ENCODE measurements at places on chromosomes 5 and 9.
A peak's percentile ranks its signal among the peaks of the same experiment; 100 is the strongest.

DNA sequence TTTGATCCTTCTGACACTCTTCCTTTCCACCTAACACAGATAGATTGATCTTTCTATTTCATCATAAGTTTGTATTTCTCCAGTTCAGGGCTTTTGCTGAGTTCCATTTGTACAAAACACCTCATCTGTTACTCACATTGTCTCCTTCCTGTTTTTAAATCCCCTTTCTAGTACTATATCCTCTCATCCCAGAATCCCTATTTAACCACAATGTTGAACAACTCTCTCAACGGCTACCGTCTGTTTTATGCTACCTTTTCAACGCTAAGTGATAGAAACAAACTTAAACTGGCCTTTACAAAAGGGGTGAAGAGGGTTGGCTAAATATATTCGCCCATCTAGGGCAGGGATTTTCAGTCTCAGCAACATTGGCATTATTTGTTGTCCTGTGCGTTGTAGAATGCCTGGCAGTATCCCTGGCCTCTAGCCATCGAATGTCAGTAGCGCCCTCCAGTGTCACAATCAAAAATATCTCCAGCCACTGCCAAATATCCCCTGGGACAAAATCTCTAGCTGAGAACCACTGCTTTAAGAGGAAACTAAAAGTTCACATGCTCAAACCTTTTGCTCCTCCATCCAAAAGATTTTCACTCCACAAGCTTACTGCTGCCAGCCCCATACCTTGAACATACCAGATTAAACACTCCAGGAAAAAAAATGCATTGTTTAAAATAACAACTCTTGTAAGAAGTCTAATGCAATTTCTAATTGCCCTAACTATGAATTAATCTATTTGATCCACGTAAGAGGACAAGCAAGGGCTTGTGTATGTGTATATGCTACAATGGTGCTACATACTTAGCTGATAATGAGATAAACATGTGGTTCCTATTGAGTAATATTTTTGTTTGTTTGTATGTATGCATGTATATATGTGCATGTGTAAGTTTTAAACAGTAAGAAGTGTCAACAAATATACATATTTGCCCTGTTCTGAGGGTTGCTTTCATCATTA is 344.0 kb downstream of the PTPRD start:
- no peaks in the 10 kb centered on the region for H3K27me3 ChIP-seq
- H3K27ac ChIP-seq: no peak overlapping the region
- H3K4me3 ChIP-seq: no peak overlapping the region
- DNase-seq: no peak
- H3K36me3 ChIP-seq: no peaks in the 10 kb centered on the region
- no peaks in the 10 kb centered on the region for H3K4me1 ChIP-seq

DNA sequence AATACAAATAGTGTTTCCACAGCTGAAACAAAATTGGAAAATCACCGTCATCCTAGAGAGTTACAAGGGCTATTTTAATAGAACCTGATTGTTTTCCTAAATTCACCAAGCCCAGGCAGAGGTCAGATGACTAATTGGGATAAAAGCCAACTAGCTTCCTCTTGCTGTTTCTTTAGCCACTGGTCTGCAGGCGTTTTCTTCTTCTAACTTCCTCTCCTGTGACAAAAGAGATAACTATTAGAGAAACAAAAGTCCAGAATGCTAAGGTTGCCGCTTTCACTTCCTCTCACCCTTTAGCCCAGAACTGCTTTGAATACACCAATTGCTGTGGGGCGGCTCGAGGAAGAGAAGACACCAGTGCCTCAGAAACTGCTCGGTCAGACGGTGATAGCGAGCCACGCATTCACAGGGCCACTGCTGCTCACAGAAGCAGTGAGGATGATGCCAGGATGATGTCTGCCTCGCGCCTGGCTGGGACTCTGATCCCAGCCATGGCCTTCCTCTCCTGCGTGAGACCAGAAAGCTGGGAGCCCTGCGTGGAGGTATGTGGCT is at the start of gene TLR4:
TLR4 (plus strand) TSS at position 380 of the 552 bp plus-strand sequence; CDS start at position 450, 70 bp downstream.
- H3K4me3 ChIP-seq: no peak within 1 kb of the TSS
- no peak for DNase-seq
- peaks cover 4% of the 10 kb centered on the region for H3K4me1 ChIP-seq
- H3K36me3 ChIP-seq: no peaks in the 10 kb centered on the region
- no peaks in the 10 kb centered on the region for H3K27me3 ChIP-seq
- no peak within 1 kb of the TSS for H3K27ac ChIP-seq

- H3K4me3 ChIP-seq: no peak overlapping the region
- peaks cover 2% of the 10 kb centered on the region for H3K27me3 ChIP-seq
- H3K27ac ChIP-seq: no peak overlapping the region
Observed at GRCh38 chr5:66888613-66889012, 292.4 kb downstream of the MAST4 start.

- no peaks in the 10 kb centered on the region for H3K27me3 ChIP-seq
- H3K36me3 ChIP-seq: peaks cover 36% of the 10 kb centered on the region
- H3K4me1 ChIP-seq: peaks cover 13% of the 10 kb centered on the region
- DNase-seq: no peak
- H3K4me3 ChIP-seq: no peak overlapping the region
Observed at GRCh38 chr5:95533761-95534160, 21.0 kb downstream of the SKIC3 start.

GRCh38 chr9:84899326-84899725 is 229.8 kb downstream of the NTRK2 start:
- no peaks in the 10 kb centered on the region for H3K4me1 ChIP-seq
- no peak for DNase-seq
- no peak overlapping the region for H3K4me3 ChIP-seq
- no peak overlapping the region for H3K27ac ChIP-seq
- H3K36me3 ChIP-seq: no peaks in the 10 kb centered on the region

- H3K36me3 ChIP-seq: no peaks in the 10 kb centered on the region
- H3K4me1 ChIP-seq: no peaks in the 10 kb centered on the region
- H3K4me3 ChIP-seq: no peak overlapping the region
- DNase-seq: no peak
- no peak overlapping the region for H3K27ac ChIP-seq
Observed at GRCh38 chr5:125413496-125414274, 667.2 kb upstream of the ZNF608 start.

DNA sequence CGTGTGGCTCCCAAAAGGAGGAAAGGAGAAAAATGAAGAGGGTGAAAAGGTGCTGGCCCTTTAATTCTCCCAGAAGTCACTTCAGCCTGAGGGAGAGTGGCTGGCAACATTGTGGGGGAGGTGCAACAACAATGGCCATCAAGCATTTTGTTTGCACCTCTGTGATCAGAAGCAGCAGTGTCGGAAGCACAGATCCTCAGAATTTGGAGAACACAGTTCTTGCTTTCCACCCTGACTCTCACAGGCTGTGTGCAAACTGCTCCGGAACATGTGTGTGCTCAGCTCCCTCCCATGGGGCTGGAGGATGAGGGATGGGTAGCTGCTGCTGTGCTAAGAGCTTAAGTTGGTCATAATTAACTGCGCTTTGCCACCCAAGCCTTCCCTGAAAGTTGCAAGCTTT is 127.1 kb downstream of the DPYSL3 start:
- no peak for DNase-seq

GRCh38 chr5:77960305-77960704 is 184.2 kb upstream of the TBCA start:
- DNase-seq: no peak
- no peak overlapping the region for H3K27ac ChIP-seq
- H3K36me3 ChIP-seq: no peaks in the 10 kb centered on the region

- H3K27ac ChIP-seq: no peak overlapping the region
- no peak for DNase-seq
- peaks cover 9% of the 10 kb centered on the region for H3K4me1 ChIP-seq
- H3K27me3 ChIP-seq: peaks cover 42% of the 10 kb centered on the region
- H3K36me3 ChIP-seq: no peaks in the 10 kb centered on the region
Observed at GRCh38 chr5:141914199-141914743, 9.4 kb upstream of the DELE1 start.

DNA sequence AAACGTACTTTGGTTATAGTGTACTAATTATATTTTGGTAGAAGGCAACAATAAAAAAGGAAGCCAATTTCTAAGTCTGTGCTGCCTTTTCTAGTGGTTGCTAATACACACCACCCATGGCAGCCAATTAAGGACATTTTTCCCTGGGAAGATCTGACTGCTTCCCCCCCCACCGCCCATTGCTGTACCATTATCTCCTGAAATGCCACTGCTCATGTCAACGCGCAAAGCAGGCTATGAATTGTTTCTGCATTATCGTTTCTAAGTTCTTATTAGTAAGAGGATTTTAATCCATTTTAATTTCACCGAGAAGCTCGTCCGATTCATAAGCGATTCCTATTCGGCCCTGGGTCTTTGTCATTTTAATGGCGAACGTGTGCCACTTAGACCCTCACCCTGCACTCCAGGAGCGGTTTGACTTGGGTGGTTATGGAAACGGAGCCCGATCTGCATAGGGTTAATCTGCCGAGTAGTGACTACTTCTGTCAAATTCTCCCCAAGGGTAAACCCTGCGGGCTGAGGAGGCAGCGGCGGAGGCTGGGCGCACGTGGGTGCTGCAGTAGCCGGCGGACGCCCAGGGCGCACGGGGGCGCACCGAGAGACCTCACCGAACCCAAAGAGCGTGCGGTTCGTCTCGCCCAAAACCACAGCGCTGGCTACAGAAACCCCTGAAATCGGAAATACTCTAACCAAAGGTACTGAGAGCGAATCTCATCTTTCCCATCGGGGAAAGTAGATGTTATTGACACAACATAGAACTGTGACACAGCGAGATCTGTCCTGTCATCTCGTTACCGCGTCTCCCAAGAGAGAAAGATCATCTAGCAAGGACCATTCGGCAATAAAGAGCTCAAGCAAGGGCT is 55.8 kb upstream of the SHC3 start:
- DNase-seq: no peak
- peaks cover 21% of the 10 kb centered on the region for H3K27me3 ChIP-seq
- peaks cover 5% of the 10 kb centered on the region for H3K4me1 ChIP-seq
- H3K36me3 ChIP-seq: peaks cover 14% of the 10 kb centered on the region
- H3K4me3 ChIP-seq: peak overlapping the region; percentile 7
- H3K27ac ChIP-seq: no peak overlapping the region

GRCh38 chr5:36640949-36641348 is 34.5 kb downstream of the SLC1A3 start:
- H3K36me3 ChIP-seq: no peaks in the 10 kb centered on the region
- no peak for DNase-seq
- no peak overlapping the region for H3K4me3 ChIP-seq
- H3K4me1 ChIP-seq: no peaks in the 10 kb centered on the region

DNA sequence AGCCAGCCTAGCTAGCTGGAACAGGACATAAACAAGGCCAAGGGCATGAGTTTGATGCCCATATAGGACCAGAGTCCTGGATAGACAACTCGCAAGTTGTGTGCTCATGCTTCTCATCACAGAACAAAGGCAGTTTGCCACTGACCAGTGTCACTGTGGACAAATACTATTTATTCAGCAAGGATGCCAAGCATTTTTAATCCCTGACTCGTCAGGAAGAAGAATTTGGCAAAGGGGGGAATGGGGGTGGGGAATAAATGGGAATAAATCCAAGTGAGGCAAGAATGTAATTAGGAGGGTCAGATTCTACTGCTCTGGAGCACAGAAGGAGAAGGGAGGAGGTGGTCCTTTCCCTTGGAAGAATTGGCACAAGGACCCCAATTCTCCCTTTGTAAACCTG is 46.8 kb upstream of the ANKRD55 start:
- no peak overlapping the region for H3K4me3 ChIP-seq
- DNase-seq: no peak
- H3K36me3 ChIP-seq: no peaks in the 10 kb centered on the region
- H3K27ac ChIP-seq: no peak overlapping the region
- no peaks in the 10 kb centered on the region for H3K27me3 ChIP-seq
- no peaks in the 10 kb centered on the region for H3K4me1 ChIP-seq

DNA sequence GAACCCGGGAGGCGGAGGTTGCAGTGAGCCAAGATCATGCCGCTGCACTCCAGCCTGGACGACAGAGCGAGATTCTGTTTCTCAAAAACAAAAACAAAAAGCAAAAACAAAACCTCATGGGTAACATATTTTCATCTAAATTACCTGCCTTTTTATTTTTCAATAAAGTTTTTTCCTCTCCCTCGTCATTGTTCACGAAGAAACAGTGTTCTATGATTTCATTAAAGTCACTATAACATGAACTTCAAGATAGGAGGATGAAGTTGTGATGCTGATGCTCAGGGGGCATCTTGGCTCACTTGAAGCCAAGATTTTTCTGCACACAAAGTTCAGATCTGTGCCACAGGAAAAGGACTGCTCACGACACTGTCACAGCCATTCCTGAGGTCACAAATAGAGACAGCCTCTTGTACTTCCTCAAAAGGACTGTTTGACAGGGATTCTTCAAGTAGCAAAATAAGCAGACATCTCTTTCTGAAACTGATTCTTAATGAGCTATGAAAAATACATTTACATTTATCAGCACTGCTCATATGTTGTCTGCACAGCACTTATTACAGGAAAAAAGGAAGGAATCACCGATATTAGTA is 16.1 kb downstream of the NIPSNAP3B start:
- DNase-seq: no peak
- peaks cover 13% of the 10 kb centered on the region for H3K36me3 ChIP-seq
- no peaks in the 10 kb centered on the region for H3K27me3 ChIP-seq
- H3K27ac ChIP-seq: no peak overlapping the region

DNA sequence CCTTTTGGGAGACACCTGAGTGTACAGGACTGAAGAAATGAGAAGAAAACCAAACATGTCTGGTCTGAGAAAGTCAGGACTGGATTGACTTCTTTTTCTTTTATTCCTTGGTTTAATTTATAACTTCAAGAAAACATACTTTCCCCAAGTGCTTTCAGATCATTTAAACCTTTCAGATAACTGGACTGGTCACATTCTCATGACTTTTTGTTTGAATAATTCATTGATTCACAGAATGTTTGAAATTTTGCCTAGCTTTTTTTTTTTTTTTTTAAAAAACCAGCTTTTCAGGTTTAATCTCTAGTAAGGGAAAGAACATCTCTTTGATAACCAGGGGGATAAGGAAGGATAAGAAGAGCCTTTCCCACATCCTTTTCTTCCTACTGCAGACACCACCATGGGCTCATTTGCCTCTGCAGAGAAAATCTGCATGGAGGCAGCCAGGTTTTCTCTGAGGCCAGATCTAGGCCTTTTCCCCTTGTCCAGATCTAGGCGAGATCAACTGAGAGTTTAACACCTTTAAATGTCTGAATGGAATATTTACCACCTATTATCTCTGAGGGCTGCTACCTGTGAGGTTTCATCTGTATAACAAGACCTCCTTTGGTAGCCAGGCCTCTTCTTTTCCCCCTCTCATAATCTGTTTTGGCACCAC is 45.0 kb upstream of the SLC28A3 start:
- peaks cover 13% of the 10 kb centered on the region for H3K27me3 ChIP-seq
- no peaks in the 10 kb centered on the region for H3K4me1 ChIP-seq
- no peak for DNase-seq

GRCh38 chr5:171494452-171495121 is 75.1 kb downstream of the FGF18 start:
- H3K27me3 ChIP-seq: peaks cover 12% of the 10 kb centered on the region
- no peak overlapping the region for H3K27ac ChIP-seq
- no peaks in the 10 kb centered on the region for H3K36me3 ChIP-seq

DNA sequence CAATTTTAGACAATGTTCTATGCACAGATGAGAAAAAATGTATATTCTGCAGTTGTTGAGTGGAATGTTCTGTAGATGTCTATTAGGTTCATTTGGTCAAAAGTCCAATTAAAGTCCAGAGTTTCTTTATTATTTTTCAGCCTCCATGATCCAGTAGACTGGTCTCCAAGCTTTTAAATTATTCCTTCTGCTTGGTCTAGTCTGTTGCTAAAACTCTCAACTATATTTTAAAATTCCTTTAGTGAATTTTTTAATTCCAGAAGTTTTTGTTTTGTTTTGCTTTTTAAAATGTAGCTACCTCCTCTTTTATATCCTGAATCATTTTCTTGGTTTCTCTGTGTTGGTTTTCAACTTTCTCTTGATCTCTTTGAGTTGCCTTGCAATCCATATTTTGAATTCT is 24.6 kb downstream of the SELENOP start:
- no peaks in the 10 kb centered on the region for H3K27me3 ChIP-seq

GRCh38 chr9:81589819-81590218 is 99.5 kb downstream of the TLE1 start:
- H3K4me1 ChIP-seq: no peaks in the 10 kb centered on the region
- DNase-seq: no peak
- H3K4me3 ChIP-seq: no peak overlapping the region
- no peak overlapping the region for H3K27ac ChIP-seq
- peaks cover 6% of the 10 kb centered on the region for H3K27me3 ChIP-seq
- H3K36me3 ChIP-seq: no peaks in the 10 kb centered on the region

Measured in naive thymus-derived CD8-positive, alpha-beta T cell (primary cell).